ENCODE measurements at places on chromosomes 2 and 18. TPM values are rescaled to one million over a fixed set of nuclear protein-coding genes. Genes with fewer than 3 reads are reported as not detected.

Gene FSIP2
- total RNA-seq, result not detected

DNA sequence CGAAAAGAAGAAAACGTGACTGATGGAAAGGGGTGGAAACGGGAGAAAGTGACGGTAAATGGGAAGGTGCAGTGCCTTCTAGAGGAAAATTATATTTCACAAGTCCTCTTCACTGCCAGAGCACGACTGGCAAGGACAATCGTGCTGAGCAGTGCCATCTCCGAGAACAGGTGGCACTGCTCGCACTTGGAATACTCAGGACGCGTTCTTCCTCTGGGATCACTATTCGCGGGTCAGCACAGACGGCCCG, 364 bp downstream of the STAT1 start:
- H3K27ac ChIP-seq, result no peak overlapping the region
- peaks cover 34% of the 10 kb centered on the region for H3K4me1 ChIP-seq
- peaks cover 33% of the 10 kb centered on the region for H3K36me3 ChIP-seq
- H3K27me3 ChIP-seq, result no peaks in the 10 kb centered on the region
- H3K4me3 ChIP-seq, result no peak overlapping the region

DNA sequence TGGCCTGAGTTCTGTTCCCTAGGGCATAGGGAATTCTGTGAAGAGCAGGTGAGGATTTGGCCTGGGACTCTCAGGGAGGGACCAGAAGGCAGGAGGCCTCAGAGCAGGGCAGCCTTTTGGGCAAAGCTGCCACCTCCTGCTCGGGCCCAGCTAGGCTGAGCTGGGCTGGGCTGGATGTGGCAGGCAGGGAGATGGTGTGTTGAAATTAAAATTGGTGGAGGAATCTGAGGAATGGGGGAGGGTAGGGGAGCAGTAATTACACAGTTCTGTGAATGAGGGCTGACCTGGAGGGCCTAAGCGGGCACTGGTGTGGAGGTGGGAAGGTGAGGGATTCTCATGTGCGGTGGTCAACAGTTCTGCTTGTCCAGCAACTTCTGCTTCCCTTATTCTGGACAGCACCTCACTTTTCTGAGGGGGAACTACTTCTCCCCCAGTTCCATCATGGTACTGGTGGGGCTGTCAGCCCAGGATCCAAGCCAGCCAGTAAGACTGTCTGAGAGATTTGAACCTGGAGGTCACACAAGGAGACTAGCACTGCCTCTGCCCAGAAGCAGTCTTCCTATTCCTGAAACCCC, 22.0 kb upstream of the ASPRV1 start:
- no peak overlapping the region for H3K4me3 ChIP-seq
- no peak overlapping the region for H3K27ac ChIP-seq
- H3K27me3 ChIP-seq, result no peaks in the 10 kb centered on the region
- no peaks in the 10 kb centered on the region for H3K36me3 ChIP-seq
- peaks cover 3% of the 10 kb centered on the region for H3K4me1 ChIP-seq
- DNase-seq, result no peak

- H3K36me3 ChIP-seq, result peaks cover 1% of the 10 kb centered on the region
- DNase-seq, result no peak
- H3K4me3 ChIP-seq, result no peak overlapping the region
- no peak overlapping the region for H3K27ac ChIP-seq
- no peaks in the 10 kb centered on the region for H3K27me3 ChIP-seq
Observed at GRCh38 chr2:9565436-9566153, 10.0 kb upstream of the ADAM17 start.

Gene SPRED2
- total RNA-seq, result 9.5 TPM

All from activated naive CD8-positive, alpha-beta T cell treated with anti-CD3 and anti-CD28 coated beads for 36 hours (primary cell).